ENCODE measurements at places on chromosomes 4 and X.

GRCh38 chrX:10773318-10773717 lies 152.9 kb upstream of the MID1 start:
- DNase-seq: no peak

- DNase-seq: no peak
These were observed 8.2 kb downstream of the RTL3 start for GRCh38 chrX:78650906-78651437.

DNA sequence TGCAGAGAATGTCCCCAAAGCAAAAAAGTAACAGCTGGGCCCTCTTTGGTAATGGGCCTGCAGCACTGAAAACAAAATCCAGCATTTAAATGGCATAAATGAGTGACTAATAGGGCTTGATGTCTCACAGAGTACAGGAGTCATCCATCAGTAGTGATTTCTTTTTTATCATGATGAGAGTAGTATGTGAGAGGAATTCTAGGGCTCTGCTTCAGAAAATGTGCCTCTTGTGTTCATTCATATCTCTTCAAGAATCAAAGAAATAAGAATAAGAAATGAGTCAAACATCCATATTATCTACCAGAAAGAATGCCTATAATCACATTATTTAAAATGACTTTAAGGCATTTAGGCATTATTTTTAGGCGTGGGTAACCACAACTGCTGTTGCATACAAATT lies 792.9 kb upstream of the HTR2C start:
- DNase-seq: no peak

GRCh38 chrX:45771560-45772340 lies 571.1 kb upstream of the DIPK2B start:
- no peak for DNase-seq

DNA sequence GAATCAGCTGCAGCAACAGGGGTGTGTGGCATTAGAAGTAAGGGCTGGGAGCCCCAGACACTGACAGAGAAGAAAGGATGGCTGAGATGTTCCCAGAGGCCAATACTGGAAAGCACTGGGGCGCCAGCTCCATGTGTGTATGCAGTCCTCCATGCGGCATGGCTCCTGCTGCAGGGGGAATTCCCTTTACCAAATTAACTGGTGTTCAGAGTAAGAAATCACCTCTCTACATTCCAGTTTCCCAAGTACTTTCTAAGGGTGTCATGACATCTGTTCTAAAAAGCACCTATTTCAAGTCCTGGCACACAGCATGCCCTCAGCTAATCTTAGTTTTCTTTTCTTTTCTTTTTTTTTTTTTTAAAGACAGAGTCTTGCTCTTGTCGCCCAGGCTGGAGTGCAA lies 98.0 kb downstream of the MAML3 start:
- no peak for DNase-seq

DNA sequence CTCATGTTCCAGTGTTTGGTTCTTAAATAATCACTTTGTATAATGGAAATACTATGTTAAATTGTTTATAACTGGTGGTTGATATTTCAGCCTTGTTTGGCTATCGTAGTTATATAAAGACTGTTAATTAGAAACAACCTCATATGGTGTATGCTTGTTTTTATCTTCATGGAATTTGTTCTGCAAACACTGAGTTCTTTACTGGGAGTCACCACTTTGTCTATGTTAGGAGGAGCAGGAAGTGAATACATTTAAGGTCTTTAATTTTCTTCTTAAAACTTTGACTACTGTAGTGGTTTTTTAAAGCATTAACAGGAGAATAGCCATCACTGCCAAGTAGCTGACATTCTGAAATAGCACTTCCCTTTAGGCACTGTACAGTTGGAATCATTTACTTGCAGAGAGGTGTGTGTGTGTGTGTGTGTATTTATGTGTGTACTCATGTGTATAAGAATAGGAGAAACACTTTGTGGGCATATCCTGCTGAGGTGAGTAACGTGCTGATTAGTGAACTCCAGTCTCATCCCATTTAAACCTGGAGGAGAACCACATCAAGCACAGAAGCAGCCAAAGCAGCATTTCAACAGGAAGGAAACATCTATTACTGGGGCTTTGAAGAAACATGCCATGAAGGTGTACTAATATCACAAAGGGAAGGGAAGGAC lies 37.8 kb downstream of the TET2 start:
- no peak for DNase-seq

GRCh38 chr4:146278986-146279385 lies 64.6 kb downstream of the REELD1 start:
- no peak for DNase-seq

DNA sequence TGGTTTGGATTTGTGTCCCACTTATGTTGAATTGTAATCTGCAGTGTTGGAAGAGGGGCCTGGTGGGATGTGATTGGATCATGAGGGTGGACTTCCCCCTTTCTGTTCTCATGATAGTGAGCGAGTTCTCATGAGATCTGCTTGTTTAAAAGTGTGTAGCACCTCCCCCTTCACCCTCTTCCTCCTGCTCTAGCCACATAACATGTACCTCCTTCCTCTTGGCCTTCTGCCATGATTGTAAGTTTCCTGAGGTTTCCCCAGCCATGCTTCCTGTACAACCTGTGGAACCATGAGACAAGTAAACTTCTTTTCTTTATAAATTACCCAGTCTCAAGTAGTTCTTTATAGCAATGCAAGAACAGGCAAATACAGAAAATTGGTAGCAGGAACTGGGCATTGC lies 138.7 kb downstream of the INPP4B start:
- no peak for DNase-seq

DNA sequence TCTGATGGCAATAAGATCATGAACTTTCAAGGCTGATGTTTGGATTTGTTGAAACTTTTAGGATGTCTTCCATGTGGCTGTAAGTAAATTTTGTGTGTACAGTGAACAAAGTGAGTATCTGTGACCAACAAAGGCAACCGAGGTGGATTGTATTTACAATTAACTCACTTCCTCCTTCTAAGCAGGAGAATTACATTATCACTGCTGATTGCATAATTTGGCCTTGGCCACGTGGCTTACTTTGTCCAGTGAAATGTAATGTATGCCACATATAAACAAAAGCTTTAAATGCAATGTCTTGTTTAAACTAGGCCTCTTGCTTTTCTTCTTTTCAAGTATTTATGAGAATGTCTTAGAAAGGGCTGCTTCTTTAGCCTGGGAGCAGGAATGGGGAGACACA lies 66.3 kb upstream of the MAD2L1 start:
- no peak for DNase-seq

DNA sequence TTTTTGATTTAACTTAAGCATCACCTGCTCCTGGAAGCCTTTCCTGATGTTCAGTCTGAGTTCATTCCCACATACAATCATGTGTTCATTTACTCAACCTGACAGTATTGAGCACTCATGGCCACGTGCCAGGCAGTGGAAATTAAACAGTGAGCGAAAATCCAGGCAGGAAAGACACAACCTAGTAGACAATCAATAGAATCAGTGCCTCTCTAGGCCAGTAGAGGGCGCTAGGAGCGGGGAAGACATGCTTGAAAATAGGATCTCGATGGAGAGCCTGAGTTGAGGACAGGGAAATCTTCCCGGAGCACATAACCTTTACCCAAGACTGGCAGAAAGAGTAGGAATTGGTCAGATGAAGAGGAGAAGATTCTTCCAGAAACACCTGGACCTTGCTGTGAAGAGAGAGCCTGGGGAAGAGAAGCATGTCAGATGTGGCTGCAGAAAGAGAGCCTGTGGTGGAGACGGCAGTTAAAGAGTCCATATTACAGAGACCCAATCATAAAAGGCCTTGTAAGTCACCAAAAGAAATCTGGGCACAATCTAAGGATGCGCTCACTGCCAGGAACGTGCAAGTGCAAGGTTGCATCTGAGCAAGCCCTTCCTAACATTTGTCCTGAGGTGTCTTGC lies 103.5 kb downstream of the LDB2 start:
- DNase-seq: no peak

DNA sequence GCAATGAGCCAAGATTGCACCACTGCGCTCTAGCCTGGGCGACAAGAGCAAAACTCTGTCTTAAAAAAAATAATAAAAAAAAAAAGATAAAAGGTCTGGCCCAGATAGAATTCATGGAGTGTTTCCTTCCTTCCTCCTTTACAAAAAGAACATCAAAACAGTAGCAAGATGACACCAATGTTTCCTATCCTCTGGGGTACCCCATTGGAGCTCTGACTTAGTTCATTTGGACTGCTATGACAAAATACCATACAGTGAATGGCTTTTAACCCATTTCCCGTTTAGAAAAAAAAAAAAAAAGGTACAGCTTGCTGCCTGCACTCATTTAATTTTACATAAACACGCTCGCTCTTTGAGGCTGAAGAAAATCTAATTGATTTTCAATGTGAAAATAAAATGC lies 89.9 kb upstream of the PRKX start:
- DNase-seq: no peak

DNA sequence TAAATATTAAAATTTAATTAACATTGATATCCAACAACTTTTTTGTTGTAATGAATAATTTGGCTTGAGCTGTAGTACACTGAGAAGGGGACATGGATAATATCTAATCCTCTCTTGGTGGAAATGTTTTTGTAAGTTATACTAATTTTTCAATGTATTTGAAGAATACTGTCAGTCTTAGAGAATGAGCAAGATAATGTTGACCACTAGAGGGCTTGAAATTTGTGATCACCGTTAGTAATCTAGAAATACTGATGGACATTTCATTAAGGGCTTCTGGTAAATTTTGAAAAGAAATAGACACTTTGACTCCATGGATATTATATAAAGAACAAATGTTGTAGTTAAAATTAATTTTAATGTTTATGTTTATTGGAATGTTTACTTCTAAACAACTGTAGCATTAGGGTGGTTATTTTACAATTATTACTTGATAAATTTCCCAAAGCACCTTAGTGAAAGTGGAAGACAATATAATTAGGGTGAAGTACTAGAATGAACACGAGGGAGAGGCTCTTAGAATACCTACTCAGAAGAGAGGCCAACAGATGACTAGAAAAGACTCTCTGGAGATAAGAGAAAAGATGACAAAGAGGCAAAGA lies 20.0 kb upstream of the CAMK2D start:
- DNase-seq: no peak

- DNase-seq: no peak
These were observed 7.2 kb downstream of the ZFP42 start for GRCh38 chr4:188002751-188003150.

GRCh38 chr4:10457255-10457801 lies at the start of gene ZNF518B:
ZNF518B (minus strand) TSS chr4:10457426; CDS start chr4:10446328, 11,098 bp downstream.
- peak; percentile 88 for DNase-seq

GRCh38 chr4:111847296-111848008 lies 297.8 kb upstream of the FAM241A start:
- no peak for DNase-seq

DNA sequence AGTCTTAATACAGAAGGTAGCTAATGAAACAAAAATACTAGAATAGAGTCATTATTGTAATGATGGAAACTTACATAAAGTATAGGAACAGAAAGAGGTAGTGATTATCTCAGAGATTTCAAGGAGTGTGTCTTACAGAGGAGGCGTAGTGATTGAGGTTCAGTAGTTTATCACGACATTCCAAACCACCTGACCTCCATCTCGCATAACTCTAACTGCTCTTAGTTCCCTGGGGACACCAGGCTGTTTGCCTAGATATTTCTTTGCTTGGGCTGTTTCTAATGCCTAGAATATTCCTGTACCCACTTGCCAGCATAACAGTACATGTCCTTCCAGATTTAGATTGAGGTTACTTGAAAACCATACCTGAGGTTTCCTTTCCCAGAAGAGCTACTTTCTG lies 29.1 kb downstream of the STAG2 start:
- no peak for DNase-seq
